NCI-H2029 treated with DMSO at 0.1 percent for 48 hours (cell line): ENCODE measurements at places on chromosomes 13 and 19.

- DNase-seq, result no peak
Observed at GRCh38 chr19:35444735-35445134, 3.3 kb upstream of the FFAR2 start.

- DNase-seq, result no peak
Observed at GRCh38 chr19:44865196-44865767, 19.2 kb downstream of the NECTIN2 start.

DNA sequence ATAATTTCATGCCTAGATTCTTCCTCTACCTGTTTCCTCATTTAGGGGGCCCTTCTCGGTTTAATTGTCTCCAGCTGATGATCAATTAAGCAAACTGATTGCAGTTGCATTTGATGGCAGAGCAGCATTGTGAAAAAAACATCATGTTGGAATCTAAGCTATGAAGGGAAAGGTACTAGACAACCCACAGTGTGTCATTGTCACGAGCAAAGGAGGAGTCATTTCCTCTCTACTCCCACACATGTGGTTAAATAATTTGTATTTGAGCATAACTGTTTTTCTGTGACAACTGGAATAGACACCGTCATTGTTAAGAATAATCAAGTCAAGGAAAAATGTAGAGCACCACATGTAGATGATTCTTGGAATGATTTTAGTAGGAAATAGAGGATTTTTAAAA, 240.3 kb downstream of the DCT start:
- no peak for DNase-seq

DNA sequence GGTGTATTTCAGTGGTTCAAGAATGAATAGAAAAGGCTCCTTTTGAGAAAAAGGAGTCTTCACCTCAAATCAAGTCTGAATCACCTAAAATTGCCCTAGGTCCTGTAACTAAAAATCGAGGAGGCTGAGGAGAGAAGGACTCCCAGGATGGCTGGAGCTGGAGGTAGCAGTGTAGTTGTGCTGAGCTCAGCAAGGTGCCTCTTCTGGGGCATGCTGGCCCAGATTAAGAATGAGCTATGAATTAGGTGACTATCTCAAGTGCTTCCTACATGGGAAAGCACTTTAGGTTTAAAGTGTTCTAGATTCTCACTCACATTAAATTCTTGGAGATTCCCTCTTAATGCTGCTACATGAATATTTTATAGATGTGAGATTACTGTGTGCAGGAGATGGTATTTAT, 28.8 kb upstream of the KL start:
- DNase-seq, result no peak

DNA sequence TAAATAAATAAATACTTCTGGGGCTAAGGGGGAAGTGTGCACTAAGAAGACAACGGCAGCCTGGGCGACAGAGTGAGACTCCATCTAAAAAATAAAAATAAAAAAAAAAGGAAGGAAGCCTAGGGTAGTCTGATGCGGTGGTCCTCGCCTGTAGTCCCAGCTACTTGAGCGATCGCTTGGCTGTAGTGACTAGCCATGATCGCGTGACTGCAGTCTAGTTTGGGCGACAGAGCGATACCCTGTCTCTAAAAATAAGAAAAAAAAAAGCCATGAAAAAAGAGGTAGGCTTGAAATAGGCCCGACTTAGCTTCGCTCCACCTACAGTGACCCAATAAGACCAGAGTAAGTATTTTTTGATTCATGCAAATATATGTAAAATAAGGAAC, 661 bp upstream of the BABAM1 start:
- no peak for DNase-seq

DNA sequence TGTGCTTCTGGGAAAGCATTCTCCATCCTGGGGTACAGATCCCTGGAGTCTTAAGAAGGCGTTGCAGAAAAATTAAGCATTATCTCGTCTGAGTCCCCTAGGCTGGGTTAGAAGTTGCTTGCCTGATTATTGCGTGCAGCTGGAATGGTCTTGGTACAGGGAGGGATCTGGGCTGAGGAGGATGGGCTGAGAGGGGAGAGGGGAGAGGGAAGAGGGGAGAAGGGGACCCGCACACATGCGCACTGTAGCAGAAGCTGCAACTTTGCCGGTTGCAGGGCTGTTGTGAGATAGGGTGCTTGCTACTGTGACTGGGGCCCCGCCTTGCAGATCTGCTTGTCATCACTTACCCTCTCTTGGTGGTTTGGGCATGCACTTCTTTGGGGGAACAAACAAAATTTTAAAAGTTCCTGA, 316.8 kb downstream of the DLEU7 start:
- no peak for DNase-seq

GRCh38 chr19:44988896-44989556, 12.2 kb upstream of the RELB start:
- DNase-seq, result no peak

DNA sequence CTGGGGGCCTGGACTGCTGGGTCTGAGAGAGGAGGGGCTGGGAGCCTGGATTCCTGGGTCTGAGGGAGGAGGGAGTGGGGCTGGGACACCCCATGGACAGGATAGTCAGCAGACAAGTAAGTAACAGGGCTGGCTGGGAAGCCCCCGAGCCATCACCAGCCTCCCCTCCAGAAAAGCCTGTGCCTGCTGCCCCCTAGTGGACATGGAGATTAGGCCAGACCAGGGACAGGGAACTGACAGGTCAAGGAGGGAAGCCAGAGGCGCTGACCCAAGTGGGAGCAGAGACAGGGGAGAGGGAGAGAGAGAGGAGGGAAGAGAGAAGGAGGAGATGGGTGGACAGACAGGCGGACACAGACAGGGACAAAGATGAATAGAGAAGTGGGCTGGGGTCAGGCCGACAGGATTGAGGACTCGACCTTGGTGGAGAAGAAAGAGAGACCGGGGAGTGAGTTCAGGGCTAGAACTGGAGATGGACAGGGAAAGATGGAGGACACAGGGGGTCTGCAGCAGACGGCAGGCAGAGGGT, 6.7 kb upstream of the ERFL start:
- DNase-seq, result no peak
